ENCODE measurements at places on chromosomes 2 and 18.

- DNase-seq: no peak
Observed at GRCh38 chr18:23282437-23282781, 147.1 kb downstream of the CABLES1 start.

- DNase-seq: no peak
Observed at GRCh38 chr18:72692086-72692485, 147.9 kb upstream of the CBLN2 start.

DNA sequence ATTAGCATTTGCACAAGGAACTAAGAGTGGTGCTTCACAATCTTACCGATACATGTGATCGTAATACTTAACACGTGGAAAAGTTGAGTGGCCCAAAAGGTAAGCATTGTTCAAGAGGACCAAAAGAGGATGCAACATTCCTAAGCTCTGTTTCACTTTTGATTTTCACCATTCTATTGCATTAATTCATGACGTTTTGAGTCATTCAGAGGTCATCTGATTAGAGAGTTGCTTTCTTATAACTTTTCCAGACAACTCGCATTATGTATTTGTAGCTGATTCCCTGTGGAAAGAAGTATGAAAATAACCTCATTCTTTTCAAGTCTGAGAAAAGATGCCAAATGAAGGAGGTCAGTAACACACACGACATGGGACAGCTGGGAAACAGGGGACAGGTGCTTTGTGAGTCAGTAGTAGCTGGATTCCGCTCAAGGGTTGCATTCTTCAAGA, 344.4 kb downstream of the RND3 start:
- no peak for DNase-seq

DNA sequence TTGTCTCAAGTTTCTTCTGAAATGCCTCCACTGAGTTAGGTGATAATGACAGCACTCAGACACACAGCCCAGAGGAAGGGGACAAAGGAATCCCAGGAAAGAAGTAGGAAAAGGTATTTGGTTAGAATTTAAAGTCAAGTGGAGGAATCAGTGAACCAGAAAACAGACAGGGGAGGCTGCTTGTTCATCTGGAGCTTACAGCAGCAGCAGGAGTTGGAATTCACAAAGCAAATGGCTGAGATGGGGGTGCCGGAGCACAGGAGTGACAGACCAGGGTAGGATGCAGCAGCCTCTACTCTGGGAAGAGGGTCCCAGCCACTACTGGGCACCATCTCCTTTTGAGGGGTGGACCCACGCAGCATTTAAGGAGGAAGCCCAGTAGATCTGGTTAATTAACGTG, 104.8 kb downstream of the ST6GAL2 start:
- no peak for DNase-seq

GRCh38 chr2:56685205-56685604, 501.4 kb downstream of the CCDC85A start:
- DNase-seq: no peak

GRCh38 chr18:34844072-34844471, 134.0 kb downstream of the DTNA start:
- no peak for DNase-seq

DNA sequence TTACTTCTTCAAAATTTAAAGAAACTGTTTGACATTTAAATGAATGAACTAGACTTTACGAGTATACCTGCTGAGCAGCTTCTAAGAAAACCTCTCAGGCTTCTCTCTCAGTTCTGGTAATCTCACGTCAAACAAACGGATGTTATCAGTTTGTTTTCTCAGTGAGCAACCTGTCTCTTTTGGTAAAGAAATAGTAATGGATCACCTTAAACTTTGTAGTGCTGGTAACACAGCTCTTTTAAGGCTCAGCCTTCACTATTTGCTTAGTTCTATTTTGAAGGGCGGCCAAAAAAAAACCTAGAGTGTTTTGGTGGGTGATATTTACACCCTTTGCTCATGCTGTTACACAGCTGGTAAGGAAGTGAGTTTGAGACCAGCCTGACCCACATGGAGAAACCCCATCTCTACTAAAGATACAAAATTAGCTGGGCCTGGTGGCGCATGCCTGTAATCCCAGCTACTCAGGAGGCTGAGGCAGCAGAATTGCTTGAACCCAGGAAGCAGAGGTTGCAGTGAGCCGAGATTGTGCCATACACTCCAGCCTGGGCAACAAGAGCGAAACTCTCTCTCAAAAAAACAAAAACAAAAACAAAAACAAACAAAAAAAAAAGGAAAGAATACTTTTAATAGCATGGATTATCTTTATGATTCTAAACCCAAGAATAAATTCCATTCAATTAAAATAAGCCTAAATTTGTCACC, 15.9 kb downstream of the FN1 start:
- no peak for DNase-seq

GRCh38 chr2:171146633-171147032, 14.1 kb downstream of the TLK1 start:
- no peak for DNase-seq

- no peak for DNase-seq
Observed at GRCh38 chr2:37300146-37300545, 24.5 kb downstream of the PRKD3 start.

DNA sequence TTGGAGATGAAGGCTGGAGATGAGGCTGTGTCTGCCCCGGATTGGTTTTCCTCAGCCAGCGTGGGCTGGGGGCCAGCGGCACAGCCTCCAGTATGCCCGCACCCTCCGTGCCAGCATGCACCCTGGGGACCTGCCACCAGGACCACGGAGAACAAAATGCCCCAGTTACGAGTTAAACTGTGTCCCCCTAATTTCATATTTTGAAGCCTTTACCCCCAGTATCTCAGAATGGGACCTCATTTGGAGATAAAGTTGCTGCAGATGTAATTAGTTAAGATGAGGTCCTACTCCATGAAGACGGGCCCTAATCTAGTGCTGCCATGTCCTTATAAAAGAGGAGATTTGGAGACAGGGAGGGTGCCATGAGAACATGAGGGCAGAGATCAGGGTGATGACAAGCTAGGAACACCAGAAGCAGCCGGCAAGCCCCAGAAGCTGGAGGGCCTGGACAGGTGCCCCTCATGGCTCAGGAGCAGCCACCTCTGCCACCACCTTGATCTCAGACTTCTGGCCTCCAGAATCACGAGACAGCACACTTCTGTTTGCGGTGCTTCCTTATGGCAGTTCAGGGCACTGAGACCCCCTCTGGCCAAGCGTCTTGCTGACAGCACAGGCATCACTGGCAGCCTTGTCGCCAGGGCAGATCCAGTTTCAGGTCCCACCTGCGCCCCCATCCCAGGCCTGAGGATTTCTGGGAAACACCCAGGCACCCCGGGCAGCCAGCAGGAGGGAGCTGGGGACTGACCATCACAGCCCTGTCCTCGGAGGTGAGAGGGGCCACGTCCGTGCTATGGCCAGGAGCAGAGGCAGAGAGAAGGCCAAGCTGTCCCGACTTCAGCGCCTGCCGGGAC, 29.4 kb downstream of the KIF1A start:
- DNase-seq: no peak

GRCh38 chr2:213696442-213696841, 412.2 kb downstream of the SPAG16 start:
- no peak for DNase-seq

GRCh38 chr2:70861777-70862625, 26.4 kb upstream of the CD207 start:
- DNase-seq: peak; percentile 23

DNA sequence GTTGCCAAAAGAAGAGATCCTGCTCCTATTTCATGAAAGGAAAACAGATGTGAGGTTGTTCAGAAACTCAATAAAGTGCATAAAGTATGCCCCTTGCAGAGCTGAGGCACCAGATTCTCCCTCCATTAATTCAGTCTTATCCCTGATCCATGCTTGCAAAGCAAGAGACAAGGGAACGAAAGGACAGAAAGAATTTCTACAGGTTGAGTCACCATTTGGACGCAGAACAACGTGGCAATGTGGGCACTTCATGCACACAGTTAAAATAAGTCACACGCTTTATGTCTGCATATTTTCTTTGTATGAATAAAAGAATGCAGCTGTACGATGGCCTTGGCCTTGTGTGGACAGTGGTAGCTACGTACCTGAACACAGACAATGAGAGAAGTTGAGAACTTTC, 321.7 kb upstream of the REV1 start:
- DNase-seq: no peak

DNA sequence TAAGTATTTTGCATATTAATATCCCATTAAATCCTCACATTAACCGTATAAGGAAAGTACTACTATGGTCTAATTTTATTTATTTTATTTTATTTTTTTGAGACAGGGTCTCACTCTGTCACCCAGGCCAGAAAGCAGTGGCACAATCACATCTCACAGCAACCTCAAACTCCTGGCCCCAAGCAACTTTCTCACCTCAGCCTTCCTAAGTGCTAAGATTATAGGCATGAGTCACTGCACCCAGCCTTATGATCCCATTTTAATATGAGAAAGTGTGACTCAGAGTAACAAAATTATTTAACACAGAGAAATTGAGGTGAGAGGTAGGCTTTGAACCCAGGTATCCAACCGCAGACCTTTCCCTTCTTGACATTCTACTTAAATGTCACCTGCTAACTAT, 330.0 kb upstream of the POU3F3 start:
- DNase-seq: no peak

DNA sequence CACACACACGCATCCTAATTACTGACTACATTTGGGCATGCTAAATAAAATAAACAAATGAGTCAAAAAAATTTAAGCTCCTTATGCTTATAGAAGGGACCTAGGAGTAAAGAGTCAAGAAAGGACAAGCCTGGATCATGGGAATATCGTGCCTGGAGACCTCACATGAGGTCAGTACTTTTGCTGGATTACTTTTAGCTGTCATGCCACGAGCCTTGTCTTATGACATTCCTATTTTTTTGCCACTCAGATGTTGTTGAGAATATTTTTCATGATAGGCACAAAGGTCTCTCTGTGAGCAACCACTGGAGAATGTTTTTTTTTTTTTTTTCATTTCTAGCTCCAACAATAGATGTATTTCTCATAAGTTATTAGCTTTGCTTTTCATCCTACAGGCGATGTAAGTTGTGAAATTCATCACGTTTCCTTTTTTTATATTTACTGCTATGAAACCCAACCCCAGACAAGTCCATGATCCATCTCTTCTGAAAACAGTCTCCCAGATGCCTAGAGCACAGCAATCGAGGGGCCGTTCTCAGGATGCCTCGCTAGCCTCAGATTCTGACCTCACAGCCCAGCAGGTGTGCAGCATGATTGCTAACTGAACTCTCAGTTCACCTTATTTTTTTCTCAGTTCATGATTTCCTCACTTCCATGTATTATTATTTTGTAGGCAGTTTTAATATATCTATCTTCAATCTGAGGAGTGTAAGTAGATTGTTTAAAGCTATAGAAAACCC, 464.5 kb downstream of the IRS1 start:
- DNase-seq: no peak

- DNase-seq: no peak
Observed at GRCh38 chr2:60216452-60216995, 336.9 kb downstream of the BCL11A start.

DNA sequence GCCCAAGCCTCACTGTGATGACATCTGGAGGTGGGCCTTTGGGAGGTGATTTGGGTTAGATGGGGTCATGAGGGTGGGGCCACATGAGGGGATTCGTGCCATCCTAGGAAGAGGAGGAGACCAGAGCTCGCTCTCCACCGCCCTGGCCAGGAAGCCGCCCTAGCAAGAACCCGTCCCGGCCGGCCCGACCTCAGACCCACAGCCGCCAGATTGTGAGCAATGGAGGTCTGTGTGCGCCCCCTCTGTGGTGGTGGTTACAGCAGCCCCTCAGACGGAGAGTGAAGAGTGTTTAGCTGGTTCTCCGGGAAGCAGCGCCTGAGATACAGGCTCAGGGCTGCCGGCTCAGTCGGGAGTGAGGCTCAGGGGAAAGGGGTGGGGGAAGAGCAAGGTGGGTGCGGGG, 83.3 kb downstream of the RTP5 start:
- DNase-seq: no peak

DNA sequence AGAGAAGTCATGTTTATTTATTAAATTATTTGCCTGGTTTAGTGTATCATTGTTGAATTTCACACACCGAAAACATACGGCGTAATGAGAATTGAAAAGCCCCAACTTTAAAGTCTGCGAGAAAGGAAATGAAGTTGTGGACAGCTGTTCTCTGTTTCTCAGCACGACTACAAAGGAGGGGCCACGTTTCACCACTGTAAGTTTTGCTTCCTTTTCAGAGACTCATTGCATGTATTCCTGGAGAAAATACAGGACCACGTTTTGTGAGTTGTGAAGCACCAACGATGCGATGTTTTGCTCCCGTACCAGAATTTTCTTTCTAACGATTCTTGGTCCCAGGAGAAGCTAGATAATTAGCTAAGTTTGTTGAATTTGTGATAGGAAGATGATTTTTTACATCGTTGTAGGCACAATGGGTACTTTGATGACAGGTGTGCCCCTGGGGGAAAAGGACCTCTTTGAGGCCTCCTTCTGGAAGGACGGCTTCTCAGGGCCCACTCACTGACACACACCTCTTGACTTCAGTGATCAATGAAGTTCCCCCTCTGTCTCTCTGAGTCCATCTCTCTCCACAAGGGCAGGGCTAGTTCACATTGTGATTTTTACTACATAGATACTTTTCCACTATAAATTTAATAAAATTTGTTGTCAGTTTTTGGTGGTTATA, 23.7 kb upstream of the ACKR3 start:
- no peak for DNase-seq

DNA sequence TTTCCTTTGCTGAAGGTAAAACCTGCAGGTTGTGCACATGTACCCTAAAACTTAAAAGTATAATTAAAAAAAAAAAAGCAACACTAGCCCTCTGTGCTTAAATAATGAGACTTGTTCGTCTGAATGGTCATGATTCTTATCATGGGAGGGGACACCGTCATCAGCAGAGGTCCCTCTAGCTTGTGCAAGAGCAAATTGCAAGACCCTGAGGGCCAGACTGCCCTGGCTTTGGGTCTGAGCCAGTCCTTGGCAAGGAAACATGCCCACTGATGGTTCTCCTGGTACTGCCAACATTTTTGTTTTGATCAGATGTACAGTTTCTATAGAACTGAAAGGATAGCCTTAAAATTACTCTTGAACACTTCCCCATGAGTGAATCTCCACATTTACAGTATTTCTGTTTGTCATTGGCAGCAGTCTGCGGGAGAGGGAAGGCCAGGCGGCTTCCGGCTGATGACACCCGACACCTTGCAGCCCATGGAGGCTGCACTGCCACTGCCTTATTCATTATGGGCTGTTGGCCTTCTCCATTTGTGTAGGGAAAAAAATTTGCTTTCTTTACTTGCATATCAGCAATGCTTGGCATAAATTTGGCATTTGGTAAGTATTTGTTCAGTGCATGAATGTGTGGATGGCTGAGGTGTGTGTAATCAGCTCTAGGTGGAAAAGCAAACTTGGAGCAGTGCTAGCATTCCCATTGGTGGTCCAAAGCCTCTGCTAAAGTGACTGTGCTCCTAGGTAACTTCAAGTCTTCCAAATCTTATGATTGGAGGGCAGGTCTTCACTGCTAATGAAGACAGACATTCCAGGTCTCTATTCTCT, 161.6 kb upstream of the ALKAL2 start:
- DNase-seq: no peak

- DNase-seq: no peak
Observed at GRCh38 chr2:230234845-230235244, 9.3 kb downstream of the SP140 start.

- DNase-seq: no peak
Observed at GRCh38 chr2:184923751-184924150, 325.4 kb downstream of the ZNF804A start.

- no peak for DNase-seq
Observed at GRCh38 chr18:62453864-62454263, 69.0 kb upstream of the ZCCHC2 start.

GRCh38 chr2:154963511-154963910, 265.0 kb downstream of the KCNJ3 start:
- no peak for DNase-seq
